Iris pigment epithelial cell (primary cell): ENCODE measurements at places on chromosomes 7 and 10.

- no peak for DNase-seq
Measured at GRCh38 chr7:135914346-135914745, 62.8 kb downstream of the MTPN start.

GRCh38 chr10:105148456-105148855 is 507.4 kb downstream of the SORCS3 start:
- DNase-seq, result no peak

- DNase-seq, result peak; percentile 77
Measured at GRCh38 chr10:94006591-94007550, 13.1 kb downstream of the PLCE1 start.

- no peak for DNase-seq
Measured at GRCh38 chr10:116163333-116164131, 109.5 kb downstream of the GFRA1 start.

DNA sequence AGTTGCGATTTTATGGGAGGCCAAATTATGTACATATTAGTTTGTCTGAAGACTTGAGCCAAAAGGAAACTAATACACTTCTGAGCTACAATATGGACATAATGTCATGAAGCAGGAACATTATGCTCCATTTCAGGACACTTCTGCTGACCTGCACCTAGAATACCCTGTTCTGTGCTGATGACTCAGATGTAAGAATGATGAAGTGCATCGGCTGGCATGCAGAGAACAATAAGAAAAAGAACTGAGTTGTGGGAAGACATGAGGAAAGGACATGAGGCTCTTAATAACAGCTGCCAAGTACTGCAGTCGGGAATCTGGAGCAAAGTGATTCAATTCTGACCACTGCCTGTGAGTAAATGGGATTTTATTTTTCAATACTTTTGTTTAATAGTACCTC is 192.9 kb upstream of the VSTM2A start:
- DNase-seq, result peak; percentile 8

- no peak for DNase-seq
Measured at GRCh38 chr10:37632641-37633040, 224.8 kb downstream of the ZNF248 start.

DNA sequence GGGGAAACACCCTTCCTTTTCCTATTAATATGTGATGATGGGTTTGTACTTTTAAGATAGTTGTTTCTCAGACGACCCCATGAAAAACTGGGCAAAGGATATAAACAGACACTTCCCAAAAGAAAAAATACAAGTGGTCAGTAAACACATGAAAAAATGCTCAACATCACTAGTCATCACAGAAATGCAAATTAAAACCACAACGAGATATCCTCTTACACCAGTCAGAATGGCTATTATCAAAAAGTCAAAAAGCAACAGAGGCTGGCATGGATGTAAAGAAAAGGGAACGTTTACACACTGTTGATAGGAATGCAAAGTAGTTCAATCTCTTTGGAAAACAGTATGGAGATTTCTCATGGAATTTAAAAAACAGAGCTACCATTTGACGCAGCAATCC is 111.4 kb upstream of the ZEB1 start:
- DNase-seq, result peak; percentile 3

DNA sequence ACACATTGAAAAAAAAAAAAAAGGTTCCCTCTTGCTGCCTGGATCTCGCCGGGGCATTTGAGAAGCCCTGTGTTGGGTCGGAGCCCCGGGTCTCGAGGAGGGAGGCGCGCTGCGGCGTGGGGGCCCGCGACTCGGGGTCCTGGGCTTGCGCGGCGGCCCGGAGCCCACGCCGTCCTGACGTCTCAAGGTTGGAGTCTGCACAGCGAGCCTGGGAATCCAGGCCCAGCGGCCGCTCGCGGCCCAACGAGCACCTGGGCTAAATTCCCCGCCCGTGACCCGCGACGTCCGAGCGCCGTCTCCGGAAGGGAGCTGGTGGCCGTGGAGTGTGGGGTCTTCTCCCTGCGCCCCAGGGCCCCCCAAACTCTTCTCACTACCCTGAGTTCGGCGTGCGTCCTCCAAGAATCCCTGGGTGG is 1.4 kb upstream of the CTBP2 start:
- DNase-seq, result no peak

DNA sequence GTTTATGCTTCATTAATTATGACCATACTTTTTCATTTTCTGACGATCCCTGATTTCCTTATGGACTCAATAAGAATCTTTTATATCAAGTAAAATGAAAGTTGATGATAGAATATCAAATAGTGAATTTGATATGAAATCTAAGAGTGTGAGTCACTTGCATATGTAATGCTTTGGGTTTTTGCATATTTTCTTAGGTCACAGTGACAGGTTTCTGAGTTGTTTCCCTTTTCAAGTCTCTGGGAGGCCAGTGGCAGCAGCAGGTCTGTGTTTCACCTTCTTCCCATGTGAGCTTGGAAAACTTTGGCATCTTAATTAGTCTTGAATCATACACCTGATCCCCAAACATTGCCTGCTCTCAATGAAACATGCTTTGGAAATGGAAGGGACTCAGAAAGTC is 34.7 kb upstream of the GJD4 start:
- DNase-seq, result peak; percentile 43

- no peak for DNase-seq
Measured at GRCh38 chr10:78821052-78821451, 247.7 kb upstream of the ZMIZ1 start.

DNA sequence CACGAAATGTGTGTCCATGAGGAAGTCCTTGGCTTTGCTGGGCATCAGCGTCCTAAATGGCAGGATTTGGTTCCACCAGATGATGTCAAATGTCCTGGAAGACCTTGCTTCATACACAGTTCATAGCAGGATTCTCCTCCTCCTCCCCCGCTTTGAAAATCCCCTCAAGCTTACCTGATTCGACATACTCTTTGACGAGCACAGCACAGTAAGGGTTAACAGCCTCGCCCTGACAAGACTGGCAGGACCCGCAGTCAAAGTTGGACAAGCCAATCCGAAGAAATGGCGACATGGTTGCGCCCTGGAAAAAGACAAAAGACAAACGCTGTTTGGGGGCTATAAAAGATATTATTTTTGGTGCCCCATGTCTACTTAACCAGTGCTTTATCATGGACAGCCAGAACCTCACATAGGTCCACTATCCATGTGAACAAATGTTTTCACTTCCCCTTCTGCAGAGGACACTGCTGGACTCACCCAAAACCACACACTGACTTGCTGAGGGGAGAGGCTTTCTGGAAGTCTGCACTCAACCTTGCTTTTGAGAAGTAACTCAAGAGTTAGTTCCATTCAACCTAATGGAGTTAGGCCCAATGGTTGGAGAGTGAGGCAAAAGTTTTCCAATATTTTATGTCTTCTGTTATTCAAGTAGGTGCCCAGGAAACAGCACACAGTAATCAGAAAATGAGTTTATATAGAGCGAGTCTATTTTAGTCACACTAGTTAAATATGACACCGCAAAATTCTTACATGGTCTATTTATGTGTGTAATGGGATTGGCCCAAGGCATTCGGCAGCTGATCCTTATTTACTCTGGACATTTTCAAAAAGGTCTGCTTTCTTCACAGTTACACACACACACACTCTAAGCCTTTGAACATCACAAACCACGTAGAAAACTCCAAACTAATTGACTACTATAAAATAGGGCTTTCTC is 65.0 kb downstream of the PRKCQ start:
- no peak for DNase-seq

DNA sequence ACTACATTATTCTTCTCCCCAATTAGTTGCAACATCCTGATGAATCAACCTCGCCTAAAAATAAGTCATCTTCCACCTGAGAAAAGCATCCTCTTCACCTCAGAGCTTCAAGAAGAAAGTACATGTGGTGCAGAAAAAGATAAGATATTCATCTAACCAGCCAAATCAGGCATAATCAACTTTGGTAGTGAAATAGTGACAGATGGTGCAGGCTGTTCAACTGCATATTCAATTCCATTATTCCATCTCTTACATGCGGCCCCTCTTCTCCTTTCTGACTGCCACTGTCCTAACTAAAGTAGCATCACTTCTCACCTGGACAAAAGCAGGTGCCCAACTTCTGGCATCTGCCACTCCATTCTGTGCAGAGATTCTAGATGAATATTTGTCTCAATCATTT is 148.4 kb upstream of the STEAP1 start:
- DNase-seq, result no peak

DNA sequence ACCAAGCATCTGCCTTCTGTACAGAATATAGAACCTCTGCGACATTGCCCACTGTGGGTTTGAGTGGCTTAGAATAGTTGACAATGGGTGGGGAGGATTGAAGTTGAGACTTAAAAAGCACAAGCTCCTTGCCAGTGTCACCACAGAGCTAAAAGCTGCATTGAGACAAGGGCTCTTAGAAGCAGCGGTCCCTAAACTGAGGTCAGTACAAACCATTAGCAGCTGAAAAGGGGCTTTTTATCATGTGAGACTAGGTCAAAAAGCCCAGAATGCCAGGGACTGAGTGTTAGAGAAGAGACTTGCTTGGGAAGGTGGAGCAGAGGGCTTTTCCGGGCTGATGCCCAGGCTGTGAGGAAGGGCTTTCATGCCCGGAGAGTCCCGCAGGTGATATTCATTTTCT is 91.3 kb downstream of the POU6F2 start:
- no peak for DNase-seq
